ENCODE measurements at places on chromosomes 4 and X.

DNA sequence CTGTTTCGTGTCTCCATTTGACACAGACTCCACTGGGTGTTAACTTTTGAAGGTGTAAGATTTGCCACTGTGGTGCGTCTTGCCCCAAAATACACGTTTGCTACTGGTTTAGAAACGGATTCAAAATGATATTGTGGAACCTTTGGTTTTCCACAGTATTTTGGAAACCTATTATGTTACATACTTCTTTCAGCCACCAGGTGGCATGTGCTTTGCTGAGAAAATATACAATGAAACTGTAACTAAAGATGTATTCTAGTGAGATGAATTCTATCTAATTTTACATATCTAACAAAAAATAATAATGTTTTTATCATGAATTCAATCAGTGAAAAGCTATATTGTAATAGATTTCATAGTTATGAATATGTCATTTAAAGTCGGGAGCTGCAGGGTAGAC lies 28.4 kb upstream of the SLITRK4 start:
- DNase-seq: no peak

DNA sequence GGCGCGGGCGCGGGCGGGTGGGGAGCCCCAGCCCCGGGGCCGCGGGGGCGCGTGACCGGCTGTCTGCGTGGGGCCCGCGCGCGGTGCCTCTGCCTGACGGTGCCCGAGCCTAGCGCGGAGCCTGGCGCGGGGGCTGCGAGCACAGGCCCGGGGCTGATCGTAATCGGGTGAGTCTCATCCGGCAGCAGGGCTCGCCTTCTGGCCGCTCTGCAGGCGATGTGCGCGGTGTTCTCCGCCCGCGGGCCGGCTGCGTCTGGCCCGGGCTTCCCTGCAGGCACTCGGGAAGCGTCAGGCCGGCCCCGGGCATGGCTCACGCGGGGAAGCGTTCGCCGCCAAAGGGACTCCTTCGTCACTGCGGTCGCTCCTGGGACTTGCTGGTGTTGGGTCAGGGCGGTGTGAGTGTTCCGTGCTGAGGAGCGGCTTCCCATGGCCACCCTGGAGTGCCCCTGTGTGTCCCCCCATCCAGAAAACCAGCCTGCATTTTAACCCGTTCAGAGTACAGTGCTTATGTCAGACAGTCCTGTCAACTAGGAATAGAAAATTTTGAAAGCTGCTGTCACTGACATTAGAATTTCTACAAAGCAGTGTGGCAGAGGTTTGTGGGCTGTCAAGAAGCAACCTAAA lies 40.6 kb downstream of the FAM149A start:
- DNase-seq: no peak

DNA sequence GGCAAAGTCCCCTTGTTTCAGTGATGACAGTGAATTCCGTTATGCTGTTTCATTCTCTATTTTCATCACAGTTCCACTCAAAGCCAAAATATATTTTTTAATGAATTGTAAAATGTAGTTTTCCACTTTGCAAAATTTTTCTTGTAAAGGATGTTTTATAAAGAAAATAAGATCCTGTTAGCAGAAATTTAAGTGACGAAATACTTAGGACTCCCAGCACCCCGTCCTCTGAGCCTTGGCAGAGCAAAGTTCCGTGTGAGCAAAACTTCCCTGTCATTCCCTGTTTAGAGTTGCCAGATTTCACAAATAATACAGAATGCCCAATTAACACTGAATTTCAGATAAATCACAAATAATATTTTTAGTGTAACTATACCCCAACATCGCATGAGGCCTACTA lies 81.0 kb upstream of the RBPJ start:
- no peak for DNase-seq

GRCh38 chrX:1788300-1788911 lies 173.5 kb downstream of the ASMT start:
- DNase-seq: no peak

DNA sequence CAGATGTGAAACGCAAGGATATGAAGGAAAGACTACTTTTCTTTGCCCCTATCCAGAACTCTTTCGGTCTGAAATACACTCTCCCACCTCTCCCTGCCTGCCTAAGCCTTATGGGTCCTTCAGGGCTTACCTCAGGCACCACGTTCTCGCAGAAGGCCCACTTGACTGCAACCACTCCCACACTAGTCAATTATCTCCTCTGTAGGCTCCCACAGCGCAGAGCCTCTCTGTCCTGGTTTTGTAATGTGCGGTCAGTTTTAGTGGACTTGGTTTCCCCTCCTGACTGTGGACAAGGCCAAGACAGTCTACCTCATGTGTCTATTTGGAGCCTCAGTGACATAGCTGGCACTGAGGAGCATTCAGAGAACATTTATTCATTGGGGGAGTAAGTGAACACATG lies 11.1 kb downstream of the CNGA2 start:
- no peak for DNase-seq

Data from stimulated activated CD4-positive, alpha-beta T cell treated with anti-CD3 and anti-CD28 coated beads, Interleukin-12 subunit alpha, Interleukin-12 subunit beta, amount 100 ng/mL, for 24 hours (primary cell).